ENCODE measurements at places on chromosomes 12 and 14.

- DNase-seq, result no peak
These were observed 78.3 kb downstream of the LGMN start for GRCh38 chr14:92670160-92670559.

GRCh38 chr12:49917166-49917787, 13.6 kb upstream of the FAIM2 start:
- no peak for DNase-seq

DNA sequence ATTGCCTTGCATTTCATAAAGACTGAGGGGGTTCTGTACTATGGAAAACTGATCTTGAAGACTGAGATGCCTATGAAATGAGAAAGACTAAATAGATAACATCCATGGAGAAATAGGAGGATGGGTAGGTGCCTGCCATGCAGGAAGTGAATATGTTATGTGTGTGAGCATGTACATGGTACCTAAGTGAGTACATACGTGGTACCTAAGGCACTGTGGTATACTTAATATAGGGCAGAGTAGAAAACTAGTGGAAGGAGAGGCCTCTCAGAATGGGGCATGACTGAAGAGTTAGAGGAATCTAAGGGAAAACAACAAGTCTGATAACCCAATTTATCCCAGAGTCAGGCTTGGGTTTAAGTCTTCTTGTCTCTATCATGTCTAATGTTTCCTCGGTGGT, 161.8 kb upstream of the DCN start:
- DNase-seq, result no peak

GRCh38 chr12:685388-685787, 22.1 kb upstream of the NINJ2 start:
- DNase-seq, result peak; percentile 94

Measured in CD4-positive, alpha-beta T cell treated with Interleukin-17A for 1 hour (primary cell).